Activated T-cell treated with anti-CD3 and anti-CD28 coated beads, Interleukin-2, amount 50 U/mL, for 1 hour (primary cell): ENCODE measurements at places on chromosomes 13 and 19.
A peak's percentile ranks its signal among the peaks of the same experiment; 100 is the strongest.

GRCh38 chr13:111178402-111178801 is 63.3 kb downstream of the ARHGEF7 start:
- DNase-seq = no peak

GRCh38 chr19:5447700-5448311 is 7.4 kb upstream of the ZNRF4 start:
- DNase-seq = no peak

DNA sequence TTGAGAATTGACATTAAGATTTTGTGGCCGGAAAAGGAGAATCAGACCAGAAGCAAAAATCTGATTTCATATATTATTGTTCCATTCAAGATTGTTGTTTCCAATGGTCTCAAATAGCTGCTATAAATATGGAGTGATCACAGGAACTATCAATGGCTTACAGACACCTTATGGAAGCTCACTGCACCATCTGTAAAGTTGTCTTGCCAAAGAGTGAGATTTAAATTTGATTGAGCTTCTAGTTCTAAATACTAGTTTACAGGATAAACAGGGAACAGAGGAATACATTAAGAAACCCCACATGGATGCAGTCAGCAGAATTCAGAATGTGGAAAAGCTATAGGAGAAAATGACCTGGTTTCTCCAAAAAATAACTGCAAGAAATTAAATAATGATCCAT is 47.0 kb upstream of the CALM3 start:
- no peak for DNase-seq

- no peak for DNase-seq
These were observed 7.2 kb downstream of the ZNF708 start for GRCh38 chr19:21321996-21322395.

GRCh38 chr13:41401366-41401765 is 56.0 kb upstream of the RGCC start:
- DNase-seq = no peak

GRCh38 chr13:49410477-49410876 is 33.4 kb downstream of the CAB39L start:
- no peak for DNase-seq

DNA sequence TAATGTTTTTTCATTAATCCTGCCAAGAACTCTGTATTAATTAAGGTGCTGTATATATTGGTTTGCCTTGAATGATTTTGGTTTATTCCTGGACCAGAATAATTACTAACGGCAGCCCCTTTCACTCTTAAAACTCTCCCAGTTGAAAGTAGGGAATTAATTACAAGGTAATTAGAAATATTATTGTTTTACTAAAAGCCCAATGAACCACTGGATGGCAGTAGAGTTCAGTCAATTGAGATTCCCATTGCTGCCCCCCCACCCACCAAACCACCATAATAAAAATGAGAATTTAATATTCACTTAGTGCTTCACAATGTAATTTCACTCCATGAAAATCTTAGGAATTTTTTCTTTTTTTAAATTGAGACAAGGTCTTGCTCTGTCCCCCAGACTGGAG is 13.7 kb downstream of the WBP4 start:
- peak; percentile 26 for DNase-seq

GRCh38 chr19:20558571-20558970 is 7.0 kb downstream of the ZNF737 start:
- DNase-seq = no peak

DNA sequence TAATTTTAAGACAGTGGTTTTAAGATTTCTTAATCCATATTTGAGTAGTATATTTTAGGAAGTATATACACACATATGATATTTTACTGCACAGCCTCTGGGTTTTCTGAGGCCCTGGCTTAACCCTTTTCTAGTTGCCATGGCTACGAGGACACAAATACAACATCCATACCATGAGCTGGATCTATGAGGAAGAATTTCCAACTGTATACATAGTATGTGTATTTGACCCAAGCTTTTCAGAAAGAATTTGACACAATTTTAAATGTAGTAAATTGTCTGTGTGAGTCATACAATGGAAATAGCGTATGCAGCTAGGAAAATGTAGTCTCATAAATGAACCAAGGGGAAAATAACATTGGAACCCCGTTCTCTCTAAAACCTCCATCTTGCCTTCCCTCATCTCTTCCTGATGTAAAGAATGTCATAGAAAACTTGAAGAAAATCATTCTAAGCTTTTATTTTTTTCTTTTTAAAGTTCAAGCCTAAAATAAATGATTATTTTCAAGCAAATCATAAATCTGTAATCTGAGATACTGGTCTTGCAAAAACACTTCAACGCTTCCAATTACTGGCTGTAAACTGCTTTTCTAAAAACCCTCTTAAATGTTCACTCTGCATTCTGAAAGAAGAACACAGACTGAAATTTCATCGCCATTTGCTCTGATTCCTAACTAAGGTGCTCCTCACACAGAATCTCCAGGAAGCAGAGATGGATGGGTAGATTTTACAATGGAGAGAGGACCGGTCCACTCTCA is 172.4 kb downstream of the LACC1 start:
- no peak for DNase-seq

DNA sequence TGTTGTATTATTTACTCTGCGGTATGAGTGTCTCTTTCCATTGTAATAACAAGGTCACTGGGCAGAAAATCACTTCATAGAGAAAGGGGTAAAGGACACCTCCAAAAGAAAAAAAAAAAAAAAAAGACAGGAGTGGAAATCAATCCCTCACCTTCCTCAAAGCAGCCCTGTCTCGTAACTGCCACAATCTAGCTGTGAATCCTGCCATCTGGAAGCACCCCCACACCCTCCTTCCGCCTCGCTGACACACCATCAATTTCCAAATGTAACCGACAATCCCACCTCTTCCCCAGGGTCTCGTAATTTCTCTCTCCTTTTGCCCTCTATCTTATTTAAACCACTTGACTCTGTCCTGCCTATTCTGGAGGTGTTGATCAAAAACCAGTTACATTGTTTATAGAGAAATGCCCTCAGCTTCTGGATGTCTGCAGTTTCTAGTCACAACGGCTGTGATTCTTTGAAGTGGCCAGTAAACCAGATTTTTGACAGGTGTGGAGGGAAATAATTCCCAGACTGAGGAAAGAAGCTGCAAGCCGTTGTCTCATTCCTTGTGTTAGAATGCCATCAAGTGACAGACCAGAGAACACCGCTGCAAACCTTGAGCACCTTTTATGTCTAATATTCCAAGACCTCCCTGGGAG is 9.1 kb upstream of the POP4 start:
- DNase-seq = no peak

DNA sequence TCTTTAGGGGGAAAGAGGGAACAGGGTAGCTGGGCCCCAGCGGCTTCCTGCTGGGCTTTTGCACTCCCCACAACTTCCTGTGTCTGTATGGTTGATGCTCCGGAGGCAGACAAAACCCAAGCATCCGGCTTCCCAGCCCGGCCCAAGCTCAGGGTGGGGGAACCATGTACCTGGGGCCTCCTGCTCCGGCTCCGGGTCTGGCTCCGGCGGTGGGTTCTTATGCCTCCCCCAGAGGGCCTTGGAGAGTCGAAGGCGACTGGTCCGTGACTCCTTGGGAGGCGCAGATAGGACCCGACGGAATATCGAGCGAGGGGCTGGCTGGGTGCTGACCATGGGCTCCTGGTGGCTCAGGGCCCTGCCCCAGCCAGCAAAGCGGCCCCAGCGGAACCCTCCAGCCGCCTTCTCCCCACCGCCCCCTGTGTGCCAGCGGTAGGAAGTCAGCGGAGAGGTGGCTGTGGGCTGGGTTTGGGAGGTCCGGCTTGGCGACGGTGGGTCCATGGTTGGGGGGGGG is 428 bp downstream of the RASAL3 start:
- peak; percentile 81 for DNase-seq

DNA sequence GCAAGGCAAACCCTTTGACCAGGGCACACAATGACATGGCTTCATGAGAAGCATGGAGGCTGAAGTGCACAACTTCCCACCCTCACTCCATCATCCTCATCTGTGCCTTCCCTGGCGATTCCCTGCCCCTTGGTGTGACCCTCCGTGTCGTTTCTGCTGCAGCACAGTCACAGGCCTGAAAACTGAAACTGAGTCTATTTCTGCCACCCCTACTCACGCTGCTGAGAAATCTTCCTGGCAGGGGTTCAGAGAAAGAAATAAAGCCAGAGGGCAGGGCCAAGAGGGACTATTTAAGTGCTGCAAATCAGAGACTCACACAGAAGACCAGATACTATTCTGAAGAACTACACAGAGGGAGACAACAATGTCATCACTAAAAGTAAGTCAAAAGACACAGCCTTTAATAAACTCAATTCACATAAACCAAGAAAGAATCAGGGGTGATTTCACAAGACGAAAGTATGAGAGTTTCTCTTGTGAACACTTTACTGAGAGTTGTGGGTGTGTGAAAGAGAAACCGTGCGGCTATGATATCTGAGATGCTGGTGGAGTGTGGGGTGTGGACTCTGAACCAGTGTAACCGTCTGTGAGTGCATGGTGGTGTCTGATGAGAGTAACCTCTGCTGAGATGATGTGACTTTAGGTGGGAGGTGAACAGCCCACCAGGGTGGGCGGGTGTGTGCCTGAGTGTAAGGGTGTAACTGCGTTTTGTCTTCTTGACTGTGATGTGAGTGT is 23.5 kb downstream of the LGALS16 start:
- DNase-seq = no peak

GRCh38 chr19:18304208-18304457 is 18.7 kb downstream of the LSM4 start:
- peak; percentile 53 for DNase-seq

GRCh38 chr19:19405971-19406877 is 749 bp downstream of the GATAD2A start:
- DNase-seq = peak; percentile 56

- DNase-seq = no peak
These were observed 2.6 kb downstream of the NR1H2 start for GRCh38 chr19:50378863-50379236.

DNA sequence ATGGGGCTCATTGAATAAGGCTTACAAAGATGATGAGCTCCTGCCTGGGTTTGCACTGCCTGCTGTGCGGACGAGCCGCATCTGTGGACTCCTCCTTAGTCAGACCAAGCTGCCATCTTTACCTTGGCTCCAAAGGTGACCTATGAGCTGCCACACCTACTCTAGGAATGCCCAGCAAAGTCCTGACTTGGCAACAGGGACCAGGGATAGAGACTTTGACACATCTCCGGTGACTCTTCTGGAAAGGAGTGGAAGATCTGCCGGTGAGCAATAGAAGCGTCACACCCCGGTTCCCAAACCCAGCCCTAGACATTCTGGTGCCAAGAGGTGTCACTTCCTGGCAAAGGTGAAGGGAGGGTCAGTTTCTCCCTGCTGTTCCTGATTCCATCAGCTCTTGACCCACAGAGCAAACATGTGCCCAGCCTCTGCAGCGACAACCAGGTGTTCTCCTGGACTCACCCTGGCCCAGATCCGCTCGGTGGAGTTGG is 50.2 kb upstream of the GTF3A start:
- DNase-seq = no peak

DNA sequence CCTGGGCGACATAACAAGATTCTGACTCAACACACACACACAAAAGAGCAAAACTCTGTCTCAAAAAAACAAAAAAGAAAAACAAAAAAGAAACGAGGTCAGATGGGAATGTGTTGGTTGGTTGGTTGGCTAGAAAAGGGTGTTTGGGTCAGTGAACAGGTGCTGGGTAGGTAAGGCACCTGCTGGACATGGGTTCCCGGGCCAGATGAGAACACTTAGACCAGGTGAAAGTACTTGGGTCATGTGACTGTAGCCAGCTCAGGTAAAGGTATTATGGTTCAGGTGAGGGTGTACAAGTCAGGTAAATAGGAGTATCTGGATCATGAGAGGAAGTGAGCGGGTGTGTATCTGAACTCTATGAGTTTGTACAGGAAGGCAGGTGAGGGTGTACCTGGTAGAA is 14.5 kb upstream of the ZNF414 start:
- DNase-seq = no peak

- DNase-seq = no peak
These were observed 919 bp downstream of the DACT3 start for GRCh38 chr19:46660008-46660517.

- no peak for DNase-seq
These were observed 20.0 kb downstream of the CILP2 start for GRCh38 chr19:19558055-19558454.

DNA sequence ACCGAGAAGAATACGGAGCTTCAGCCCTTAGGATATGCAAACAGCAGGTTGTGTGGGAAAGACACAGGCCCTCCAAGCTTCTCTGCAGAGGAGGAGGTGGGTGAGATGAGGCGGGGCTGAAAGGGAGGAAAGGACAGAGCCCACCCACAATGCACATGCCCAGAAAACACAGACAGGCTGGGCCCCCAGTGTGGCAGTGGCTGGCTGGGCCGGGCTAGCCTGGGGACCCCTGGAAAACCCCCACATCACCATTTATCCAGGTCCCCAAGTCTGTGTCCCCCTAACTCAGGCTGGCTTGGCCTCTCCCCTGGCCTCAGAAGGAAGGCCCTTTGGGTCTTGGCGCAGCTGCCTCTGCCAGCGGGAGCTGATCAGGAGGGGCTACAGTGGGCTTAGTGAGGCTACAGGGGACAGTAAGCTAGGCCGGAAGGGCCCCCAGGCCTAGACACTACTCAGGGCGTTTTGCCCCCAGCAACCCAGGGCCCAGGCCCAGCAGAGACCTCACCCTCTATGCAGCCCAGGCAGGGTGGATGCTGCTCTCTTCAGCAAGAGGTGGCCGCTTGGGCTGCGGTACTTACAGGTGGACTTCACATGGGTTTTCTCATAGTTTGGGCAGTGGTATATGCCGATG is 119.5 kb downstream of the TUBA3C start:
- no peak for DNase-seq

DNA sequence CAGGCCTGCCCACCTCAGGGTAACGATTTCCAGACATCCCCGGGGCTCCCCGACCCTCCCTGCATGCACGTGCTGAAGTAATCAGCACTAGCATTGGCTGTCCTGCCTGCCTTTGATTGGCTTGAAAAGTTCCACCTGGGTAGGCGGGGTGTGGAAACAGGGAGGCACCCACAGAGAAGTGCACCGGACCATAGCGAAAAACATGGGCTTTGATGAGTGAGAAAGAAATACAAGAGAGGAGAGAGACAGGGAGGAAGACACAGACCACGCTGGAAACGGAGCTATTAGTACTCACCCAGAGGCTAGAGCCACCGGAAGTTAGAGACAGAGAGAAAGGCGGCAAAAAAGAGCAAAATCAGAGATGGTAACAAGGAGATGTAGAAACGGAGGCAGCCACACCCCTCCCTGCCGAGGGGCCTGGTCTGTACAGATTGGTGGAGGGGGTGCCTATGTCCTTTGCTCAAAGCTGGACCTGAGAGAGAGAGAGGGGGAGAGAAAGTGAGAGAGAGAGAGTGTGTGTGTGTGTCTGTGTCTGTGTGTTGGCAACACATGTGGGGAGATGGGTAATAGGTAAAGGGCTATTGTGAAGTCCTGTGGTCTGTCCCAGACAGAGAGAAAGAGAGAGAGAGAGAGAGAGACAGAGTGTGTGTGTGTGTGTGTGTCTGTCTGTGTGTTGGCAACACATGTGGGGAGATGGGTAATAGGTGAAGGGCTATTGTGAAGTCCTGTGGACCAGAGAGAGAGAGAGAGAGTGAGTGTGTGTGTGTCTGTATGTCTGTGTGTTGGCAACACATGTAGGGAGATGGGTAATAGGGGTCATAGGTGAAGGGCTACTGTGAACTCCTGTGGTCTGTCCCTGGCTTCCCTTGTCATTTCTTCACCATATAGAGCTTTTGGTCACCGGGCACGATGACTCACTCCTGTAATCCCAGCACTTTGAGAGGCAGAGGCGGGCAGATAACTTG is 2.9 kb downstream of the CGB3 start:
- no peak for DNase-seq

- no peak for DNase-seq
These were observed 862.6 kb downstream of the DIAPH3 start for GRCh38 chr13:59301174-59301567.

GRCh38 chr19:1360818-1361461 is 22.8 kb upstream of the NDUFS7 start:
- no peak for DNase-seq
